Thymus (tissue), 14 donors: ENCODE measurements at places on chromosomes 4 and X.

- DNase-seq = no peak
These were observed 124.1 kb upstream of the PDHA2 start for GRCh38 chr4:95715830-95716229.

DNA sequence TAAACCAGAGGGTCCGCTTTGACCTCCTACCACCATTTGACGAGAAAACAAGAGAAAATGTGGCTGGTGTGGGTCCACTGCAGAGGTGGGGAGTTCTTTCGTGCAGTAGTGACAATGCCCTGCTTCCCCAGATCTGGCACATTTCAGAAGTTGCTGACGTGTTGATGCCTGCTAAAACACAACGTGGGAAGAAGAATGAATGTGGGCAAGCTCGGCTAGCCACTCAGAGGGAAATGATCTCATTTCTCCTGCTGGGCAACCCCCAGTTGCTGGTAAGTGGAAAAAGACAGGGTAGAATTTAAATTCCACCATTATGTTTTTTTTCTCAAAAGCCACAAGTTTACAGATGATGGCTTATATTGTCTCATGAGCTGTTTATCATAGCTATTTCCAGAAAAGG, 77.9 kb downstream of the LUZP4 start:
- DNase-seq = no peak

DNA sequence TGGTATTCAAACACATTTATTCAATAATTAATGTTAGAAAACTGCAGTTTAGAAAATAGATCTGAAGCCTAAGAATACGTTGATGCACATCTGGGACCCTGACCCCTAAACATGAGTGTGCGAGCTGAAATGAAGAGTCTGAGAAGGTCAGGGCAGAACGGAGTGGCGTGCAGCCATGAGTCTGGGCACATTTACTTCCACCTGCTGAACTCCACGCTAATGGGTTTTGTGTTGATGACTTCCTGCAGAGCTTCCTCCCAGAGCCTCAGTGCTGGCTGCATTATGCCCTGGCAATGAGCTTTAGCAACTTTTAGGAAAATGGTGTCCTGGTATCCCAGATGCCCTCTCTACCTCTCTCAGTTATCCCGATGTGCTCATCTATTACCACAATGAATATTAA, 53.1 kb downstream of the FAM114A1 start:
- no peak for DNase-seq

DNA sequence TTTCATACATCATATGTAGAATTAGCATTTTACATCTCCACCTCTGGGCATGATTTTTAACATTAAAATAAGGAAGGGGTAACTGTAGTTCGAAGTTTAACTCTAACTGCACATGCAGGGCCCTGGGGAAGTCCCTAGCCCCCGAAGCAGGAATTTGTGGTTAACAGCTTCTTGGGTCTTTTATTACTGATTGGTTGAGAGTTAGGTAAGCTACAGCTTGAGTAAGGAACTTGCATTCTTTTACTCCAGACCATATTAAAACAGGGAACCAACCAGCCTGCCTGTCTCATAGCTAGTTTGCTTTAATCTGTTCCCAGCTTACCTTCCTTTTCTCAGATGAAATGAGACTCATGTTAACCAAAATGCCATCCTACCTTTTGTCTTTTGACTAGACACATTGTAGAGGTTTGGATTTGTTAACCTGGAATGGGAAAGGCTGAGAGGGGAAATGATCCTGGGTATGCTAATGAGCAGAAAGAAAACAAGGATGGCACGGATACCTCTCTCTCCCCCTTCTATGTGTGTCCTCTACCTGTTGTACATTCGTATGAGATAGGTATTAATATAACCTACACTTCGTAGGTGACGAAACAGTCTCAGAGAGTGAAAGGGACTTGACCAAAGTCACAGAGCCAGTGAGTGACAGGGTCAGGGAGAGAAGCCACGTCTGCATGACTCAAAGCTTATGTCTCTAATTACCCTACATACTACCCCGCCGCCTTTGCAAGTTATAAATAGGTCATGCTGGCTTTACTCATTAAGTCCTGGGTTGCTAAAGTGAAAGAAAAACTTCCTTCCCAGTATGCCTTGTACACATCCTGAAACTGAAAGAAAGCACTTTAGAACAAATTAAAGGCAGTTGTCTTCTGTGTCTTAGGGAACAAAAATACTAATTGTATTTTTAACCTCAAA, 119.5 kb upstream of the AFF2 start:
- peak; percentile 21 for DNase-seq

DNA sequence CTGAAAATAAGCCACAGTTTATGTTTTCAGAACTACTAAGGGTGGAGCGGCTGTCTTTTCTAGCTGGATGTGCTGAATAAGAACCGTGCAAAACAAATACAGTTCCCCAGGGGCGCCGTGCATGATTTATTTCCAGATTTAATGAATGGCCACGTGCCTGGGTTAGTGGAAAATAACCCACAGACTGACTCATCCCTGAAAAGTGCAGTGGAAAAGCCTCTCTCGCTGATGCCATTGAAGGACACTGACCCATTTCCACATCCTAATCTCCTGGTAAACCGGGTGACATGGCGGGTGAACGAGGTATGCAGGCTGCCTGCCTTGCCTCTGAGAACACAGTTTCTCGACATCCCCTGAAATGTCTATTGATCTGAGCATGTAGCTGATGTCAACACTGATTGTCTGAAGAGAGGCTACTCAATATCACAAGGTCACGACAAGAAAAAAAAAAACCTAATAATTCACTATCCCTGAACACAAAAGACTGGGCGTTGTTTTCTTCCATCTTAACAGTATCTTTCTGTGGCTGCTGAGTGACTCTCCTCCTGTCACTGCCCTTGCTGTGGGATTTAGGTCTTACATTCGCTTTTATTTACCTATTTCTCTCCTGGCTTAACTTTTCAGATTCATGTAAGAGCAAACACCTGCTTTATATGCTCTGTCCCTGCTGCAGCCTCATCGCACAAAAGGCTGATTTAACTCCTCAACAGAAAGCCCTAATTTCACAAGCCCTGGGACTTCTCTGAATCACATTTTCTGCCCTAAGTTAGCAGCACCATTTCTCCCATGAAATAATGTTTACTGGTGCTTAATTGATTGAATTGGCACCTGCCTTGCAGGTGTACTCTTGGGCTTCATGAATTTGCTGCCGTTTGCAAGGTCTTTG, 76.9 kb upstream of the SCOC start:
- DNase-seq = no peak

- no peak for DNase-seq
These were observed 10.6 kb downstream of the ASMTL start for GRCh38 chrX:1442016-1442665.

GRCh38 chr4:3293401-3294391, 875 bp downstream of the RGS12 start:
- DNase-seq = no peak

- DNase-seq = no peak
These were observed 43.5 kb upstream of the CD99 start for GRCh38 chrX:2647627-2648026.

DNA sequence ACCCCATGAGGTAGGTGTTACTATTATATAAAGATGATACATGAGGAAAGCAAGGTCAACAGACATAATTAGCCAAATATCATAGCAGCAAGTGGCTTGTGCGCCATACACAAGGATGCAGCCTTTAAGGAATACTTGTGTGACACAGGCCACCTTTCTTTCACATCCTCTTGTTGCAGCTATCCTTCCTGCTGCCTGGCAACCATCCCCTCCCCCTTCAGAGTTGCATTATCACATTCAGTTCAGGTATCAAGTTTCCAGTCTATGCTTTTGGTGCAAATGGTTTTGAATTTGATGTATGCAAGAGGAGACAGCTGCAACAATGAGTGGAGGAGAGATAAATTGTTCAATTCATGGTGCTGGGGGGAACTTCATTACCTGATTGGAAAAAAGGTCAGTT, 6.4 kb downstream of the ZCCHC18 start:
- no peak for DNase-seq

GRCh38 chr4:7733801-7734650, 205.6 kb downstream of the AFAP1 start:
- no peak for DNase-seq

GRCh38 chr4:136400829-136401228, 1131.5 kb downstream of the PCDH18 start:
- DNase-seq = no peak

DNA sequence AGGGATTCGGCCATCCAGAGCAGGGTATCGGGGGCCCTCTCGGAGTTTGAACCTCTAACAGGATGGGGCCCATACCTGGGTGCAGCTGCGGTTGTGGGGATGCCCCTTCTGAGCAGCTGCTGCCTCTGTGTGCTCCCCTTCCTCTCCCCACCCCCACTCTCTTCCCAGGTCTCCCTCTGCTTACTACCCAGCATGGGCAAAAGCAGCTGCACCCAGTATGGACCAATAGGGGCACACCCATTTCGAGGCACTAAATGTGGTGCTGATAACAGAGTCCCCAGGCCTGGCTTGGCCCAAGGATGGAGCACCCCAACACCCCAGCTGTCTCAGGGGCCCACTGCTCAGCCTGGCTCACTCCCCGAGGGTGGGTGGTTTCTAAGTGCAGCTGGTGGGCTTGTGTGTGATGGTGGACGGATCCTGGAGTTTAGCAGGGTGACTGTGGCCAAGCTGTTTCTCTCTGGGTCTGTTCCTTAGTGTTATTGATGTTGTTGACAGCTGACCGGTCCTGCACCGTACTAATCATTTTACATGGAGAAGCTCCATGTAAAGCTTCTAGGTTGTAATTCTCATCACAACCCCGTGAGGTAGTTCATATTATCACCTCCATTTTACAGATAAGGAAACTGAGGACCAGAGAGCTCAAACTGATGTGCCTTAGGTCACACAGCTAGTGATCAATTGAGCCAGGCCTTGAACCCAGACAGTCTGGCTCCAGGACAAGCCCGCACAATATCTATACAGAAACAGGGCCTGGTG, 13.1 kb upstream of the KIAA0232 start:
- DNase-seq = no peak

GRCh38 chr4:84177831-84178542, 321.1 kb downstream of the NKX6-1 start:
- no peak for DNase-seq

GRCh38 chr4:175514174-175514573, 297.9 kb downstream of the GPM6A start:
- DNase-seq = no peak

DNA sequence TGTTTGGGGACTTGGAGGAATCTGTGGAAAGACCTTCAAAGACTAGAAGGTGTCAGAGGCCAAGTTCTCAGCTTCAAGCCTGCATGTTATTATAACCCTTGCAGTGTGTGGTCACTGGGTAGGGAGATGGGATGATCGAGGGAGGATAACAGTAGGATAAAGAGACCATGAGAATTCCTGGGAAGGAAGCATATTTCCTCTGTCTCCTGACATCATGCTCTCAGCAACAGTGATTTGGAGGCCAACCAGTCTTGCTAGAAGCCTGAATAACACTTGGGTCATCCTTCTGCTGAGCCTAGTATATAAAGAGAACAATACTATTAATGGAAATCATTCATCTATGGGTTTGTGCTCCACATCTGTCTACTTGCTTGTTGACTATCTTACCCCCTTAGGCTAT, 40.9 kb upstream of the ANXA3 start:
- DNase-seq = no peak

DNA sequence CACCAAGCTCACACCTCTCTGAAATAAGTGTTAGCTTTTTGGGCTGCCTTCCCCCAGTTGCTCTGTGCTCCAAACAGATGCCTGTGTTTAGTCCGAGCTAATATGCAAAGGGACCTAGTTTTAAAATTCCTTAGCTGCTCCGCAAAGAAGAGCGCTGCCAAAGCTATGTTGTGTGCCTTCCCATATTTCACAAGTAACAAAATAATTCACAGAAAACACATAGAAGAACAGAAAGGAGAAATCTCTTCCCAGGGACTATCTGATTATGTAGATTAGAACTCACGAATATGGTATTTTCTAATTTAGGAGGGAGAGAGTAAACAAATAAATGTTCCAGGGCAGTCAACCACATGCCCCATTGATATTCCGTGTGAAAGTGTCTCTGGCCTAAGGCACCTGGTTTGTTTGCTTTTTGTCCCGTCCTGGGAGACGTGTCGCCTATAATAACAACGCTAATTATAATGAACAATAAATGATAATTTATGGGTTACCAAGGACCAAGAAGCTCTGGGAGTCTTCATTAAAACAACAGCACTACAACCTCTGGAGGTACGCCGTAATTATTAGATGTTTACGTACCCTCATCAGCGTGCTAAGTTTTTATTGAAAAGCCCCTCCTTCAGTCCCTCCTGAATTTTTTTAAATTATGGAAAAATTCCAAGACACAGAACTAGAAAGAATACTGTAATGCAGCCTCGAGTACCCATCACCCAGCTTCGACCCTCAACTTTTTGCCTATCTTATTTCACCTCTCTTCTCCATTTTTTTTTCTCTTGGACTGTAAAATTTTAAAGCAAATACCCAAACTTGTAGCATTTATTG, 1.2 kb upstream of the CCNG2 start:
- DNase-seq = no peak

GRCh38 chr4:173466101-173466500, 63.9 kb downstream of the HAND2 start:
- no peak for DNase-seq

- DNase-seq = no peak
These were observed 2023.0 kb upstream of the AGA start for GRCh38 chr4:179465131-179465797.

DNA sequence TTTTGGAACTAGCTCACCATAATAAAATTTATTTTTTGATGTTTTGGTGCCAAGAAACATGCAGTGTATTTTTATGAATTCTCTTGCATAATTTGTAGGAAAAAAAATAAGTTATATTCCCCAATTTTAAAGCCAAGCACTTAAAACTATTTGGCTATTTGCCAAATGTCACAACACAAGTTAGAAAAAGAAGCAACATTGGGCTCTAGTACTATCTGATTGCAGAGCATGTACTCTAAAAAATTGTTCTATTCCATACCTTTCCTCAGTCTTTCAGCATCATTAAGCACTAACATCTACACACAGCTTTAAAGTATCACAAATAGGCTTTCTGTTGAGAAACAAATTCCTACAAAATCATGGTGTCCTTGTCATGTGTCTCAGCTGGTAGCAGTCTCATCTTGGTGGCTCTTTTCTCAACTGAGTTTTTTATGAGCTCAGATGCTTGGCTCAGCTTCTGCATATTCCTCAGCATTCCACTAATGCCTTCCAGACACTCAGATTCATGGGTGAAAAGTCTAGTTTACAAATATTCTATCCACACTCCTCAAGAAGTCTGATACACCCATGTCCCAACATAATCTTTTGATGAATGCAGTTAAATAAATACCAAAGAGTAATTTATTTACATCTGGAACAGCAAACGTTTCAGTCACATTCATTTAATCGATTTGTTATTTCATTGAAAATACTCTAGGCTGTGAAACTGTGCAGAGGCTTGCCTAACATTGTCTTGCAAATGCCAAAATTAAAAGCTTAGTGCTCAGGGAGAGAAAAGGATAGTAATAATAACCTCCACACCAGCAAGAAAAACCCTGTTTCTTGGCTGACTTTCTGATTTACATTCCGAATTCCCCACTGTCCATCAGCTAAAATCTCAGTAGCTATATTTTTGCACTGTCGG, 2209.9 kb downstream of the PCDH7 start:
- no peak for DNase-seq

GRCh38 chrX:11137543-11138139, 26.5 kb downstream of the HCCS start:
- DNase-seq = peak; percentile 2

GRCh38 chr4:26529479-26529878, 39.2 kb upstream of the CCKAR start:
- no peak for DNase-seq

- no peak for DNase-seq
These were observed 187.6 kb downstream of the MAML3 start for GRCh38 chr4:139966383-139966782.

GRCh38 chrX:150577174-150577573, 8.8 kb downstream of the MTM1 start:
- no peak for DNase-seq

GRCh38 chrX:16124201-16124600, 836 bp downstream of the GRPR start:
- no peak for DNase-seq
